A172 (cell line): ENCODE measurements at places on chromosomes 13 and 19. TPM values are rescaled to one million over a fixed set of nuclear protein-coding genes. Genes with fewer than 3 reads are reported as not detected.

Gene CYP2F1
- not detected in 2 replicates for total RNA-seq

DNA sequence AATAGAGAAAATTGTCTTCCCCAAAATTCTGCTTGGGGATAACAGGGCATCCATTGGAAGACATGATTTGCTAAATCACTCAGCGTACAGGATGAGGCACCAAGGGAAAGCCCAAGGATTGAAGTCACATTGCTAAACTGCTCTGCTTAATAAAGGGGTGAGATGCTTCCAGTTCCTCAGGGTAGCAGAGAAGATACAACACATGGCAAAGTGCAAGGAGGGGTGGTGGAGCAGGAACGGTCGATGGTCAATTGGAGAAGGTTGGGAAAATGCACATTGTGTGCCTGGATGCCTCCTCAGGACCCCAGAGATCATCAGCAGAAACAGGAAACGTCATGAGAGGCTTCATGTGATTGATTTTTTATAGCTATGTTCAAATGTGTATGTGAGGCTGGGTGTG lies 116.3 kb upstream of the SOX1 start:
- DNase-seq: no peak

Gene IFNL1
- not detected in 2 replicates for total RNA-seq

Gene ADAMTSL5
- 3.9 and 6.4 TPM in 2 replicates for total RNA-seq

GRCh38 chr13:113208421-113209335 lies at the start of gene PCID2:
TSS of gene PCID2 (minus strand) at chr13:113208669. CDS start at chr13:113208634, 35 bp downstream.
- DNase-seq: peak; percentile 76

DNA sequence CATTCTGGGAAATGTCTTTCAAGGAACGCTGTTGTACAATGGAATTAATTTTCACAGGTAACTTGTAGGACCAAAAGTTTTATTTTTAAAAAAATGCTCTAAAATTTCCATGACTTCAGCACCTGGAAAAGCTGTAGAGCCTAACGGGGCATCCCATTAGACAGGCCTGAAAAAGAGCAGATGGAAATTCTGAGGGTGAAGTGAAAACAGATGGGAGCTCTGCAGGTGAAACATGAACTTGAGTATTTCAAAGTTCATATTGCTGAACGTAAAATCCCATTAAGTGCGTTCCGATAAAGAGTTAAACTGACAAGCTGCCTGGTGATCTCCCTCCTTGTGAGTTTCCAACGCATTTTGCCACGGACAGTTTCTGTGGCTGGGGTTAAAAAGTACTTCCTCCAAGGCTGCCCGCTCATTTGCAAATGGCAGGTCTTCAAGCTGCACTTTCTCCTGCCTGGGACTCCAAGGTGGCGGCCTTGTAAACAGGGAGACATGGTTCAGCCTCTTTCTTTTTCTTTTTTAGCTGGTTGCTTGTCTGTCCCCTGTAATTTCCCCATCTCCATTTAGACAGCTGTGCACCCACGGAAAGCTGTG lies 450.4 kb downstream of the FGF9 start:
- DNase-seq: no peak

GRCh38 chr13:50574731-50575130 lies 268.8 kb downstream of the DLEU7 start:
- peak; percentile 52 for DNase-seq

GRCh38 chr19:36527341-36527740 lies 730 bp downstream of the ZNF260 start:
- DNase-seq: no peak

Gene CPAMD8
- not detected in 2 replicates for total RNA-seq

Gene TNNI3
- 0.77 TPM in 1 of 2 replicates, not detected in the other for total RNA-seq

- no peak for DNase-seq
Observed at GRCh38 chr13:51112771-51113170, 1.7 kb upstream of the C13orf42 start.

DNA sequence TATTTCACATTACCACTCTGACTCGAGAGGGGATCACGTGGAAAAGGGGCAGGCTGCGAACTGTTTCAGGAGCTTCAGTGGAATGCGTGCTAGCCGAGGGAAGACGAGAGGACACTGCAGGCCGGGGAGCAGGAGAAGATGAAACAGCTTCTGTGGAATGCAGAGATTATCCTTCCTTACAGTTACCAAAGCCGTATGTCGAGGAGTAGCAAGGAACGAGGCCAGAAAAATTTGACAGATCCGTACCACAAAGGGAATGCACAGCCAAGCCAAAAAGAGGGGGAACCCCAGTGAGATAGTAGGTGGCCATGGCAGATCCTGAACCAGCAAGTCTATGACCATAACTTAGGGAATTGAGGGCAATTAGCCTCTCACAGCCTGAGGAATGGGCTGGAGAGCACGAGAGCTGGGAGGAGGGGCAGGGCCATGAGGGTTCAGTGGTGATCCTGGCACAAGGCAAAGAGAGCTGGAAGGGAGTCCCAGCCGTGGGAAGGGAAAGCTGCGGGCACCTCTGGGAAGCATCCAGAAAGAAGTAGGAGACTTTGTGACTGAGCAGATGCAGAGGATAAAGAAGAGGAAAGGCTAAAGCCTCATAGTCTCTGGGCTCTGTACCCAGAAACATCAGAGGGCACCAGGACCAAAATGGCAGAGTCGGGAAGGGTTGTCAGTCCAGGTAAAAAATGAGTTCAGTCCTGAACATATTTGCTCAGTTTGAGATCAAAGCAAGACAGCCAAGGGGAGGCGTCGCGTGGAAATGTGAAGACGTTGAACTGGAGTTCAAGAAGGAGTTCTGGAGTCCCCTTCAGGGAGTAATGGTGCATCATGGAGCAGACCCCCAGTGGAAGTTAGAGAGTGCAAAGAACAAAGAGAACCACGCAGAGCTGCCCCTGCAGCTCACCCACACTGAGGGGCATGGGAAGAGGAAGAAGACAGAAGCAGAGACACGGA lies 5.1 kb downstream of the COL4A1 start:
- DNase-seq: peak; percentile 68

DNA sequence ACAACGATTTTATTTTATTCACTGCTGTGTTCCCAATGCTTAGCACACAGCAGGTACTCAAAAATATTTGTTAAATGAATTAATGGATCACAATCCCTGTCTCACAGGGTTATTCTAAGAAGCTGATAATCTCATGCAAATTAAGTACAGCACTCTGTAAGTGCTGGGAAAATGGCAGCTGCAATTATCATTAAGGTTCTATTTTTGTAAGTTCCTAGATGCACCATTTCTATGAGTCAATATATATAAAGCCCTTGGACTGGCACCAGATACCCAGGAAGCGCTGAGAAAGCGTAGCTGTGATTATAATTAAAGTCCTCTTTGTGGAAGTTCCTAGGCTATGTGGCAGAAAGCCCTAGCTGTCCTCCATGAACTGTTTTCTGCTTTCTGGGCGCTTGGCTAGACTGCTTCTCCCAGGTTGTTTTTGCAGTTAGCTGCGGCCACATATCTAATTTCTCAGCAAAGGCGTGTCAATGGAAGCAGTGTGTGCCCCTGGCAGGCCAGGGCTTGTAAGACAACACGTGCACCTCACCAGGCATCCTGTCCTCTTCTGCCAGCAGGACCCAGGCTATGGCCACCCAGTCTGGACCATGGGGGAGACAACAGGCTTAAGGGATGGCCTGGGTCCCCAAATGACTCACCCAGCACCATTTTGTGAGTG lies 5.2 kb upstream of the SRRM5 start:
- DNase-seq: no peak

DNA sequence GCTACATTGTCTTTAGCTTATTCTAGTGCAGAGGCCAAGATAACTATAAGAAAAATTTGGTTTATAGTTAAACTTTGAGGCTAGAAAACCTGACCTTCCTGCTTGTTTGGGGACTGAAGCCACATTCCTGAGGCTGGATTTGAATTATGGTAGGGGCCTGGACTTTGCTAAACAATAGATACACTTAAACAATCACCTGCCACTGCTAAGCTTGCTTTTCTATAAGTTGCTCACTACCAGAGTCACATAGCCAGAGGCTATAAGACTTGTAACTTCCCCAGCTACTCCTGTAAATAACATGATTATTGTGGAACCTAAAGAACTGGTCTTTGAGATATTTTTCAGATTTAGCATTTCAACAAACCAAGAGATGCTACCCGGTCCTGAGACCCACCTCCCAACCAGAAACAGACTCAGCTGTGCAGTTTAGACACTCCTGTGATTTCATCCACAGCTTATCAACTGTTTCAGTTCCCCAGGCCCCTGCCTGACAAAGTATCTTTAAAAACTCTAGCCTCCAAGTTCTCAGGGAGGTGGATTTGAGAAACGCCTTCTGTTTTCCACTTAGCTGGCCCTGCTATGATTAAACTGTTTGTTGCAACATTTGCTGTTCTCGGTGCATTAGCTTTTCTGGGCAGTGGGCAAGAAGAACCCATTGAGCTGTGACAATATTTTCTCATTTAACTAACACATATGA lies 77.7 kb downstream of the MIPEP start:
- DNase-seq: no peak

Gene TMEM238
- total RNA-seq: 1.2 TPM in 1 of 2 replicates, not detected in the other
